ENCODE measurements at places on chromosomes 5 and 9.

DNA sequence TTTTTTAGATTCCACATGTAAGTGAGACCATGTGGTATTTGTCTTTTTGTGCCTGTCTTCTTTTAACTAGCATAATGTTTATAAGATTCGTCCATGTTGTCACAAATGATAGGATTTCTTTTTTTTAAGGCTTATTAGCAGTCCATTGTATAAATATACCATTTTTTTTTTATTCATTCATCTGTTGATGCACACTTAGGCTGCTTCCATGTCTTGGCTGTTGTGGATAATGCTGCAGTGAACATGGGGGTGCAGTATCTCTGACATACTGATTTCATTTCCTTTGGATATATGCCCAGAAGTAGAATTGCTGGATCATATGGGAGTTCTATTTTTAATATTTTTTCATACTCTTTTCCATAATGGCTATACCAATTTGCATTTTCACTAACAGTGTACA is 48.7 kb downstream of the KIAA1958 start:
- DNase-seq: peak; percentile 61

DNA sequence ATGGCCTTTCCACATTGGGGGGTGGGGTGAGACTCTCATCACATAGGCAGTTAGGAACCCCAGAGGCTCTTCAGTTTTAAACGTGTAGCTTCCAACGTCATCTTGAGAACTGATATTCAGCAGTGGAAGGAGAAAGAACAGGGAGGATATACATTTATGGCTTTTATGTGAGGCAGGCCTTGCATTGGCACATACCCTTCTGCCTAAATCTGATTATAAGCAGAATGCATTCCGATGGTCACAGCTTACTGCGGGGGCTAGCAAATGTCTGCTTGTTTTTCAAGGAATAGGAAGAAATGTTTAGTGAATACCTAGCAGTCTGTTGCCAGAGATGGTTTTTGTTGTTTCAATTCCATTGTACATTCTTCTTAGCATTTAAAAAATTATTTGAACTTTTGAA is 98.9 kb upstream of the DHFR start:
- DNase-seq: no peak

- DNase-seq: peak; percentile 33
These were observed 272.0 kb downstream of the ARHGAP26 start for GRCh38 chr5:143041972-143042770.

GRCh38 chr5:103041071-103041676 is 78.8 kb downstream of the GIN1 start:
- DNase-seq: peak; percentile 82

- DNase-seq: peak; percentile 55
These were observed 246.5 kb downstream of the PTPRD start for GRCh38 chr9:10366171-10366779.

- DNase-seq: peak; percentile 61
These were observed 15.1 kb upstream of the LCP2 start for GRCh38 chr5:170312666-170313065.

DNA sequence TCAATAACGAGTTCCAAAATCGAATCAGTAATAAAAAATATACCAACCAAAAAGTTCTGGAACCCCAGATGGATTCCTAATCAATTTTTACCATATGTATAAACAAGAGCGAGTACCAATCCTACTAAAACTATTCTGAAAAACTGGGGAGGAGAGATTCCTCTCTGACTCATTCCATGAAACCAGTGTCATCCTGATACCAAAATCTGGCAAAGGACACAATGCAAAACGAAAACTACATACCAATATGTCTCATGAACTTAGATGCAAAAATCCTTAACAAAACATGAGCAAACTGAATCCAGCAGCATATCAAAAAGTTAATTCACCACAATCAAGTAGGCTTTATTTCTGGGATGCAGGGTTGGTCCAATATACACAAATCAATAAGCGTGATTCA is 30.5 kb upstream of the MACIR start:
- peak; percentile 30 for DNase-seq

- DNase-seq: no peak
These were observed 138.4 kb upstream of the SLC28A3 start for GRCh38 chr9:84478996-84479395.

GRCh38 chr5:4929092-4929655 is 211.0 kb upstream of the ADAMTS16 start:
- DNase-seq: no peak

- DNase-seq: no peak
These were observed 391.6 kb upstream of the CHD1 start for GRCh38 chr5:99320436-99320835.

DNA sequence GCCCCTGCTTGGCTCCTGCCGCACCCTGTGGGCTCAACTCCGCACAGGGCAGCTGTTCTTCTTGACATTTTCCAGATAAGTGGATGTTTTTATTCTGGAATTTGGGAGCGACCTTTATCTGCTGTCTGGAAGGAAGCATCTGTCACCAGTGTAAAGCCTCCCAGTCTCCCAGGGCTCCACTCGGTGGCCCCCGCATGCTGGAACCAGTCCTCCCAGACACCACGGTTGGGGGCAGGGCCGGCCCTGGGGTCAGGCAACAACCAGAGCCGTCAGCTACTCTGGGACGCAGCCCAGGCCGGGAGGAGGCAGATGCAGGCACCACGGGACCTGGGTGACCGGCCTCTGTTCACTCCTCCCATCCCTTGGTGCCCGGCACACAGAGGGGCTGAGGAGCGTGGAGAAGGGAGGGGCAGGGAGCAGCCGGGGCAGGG is 92.8 kb upstream of the ADAMTS2 start:
- peak; percentile 13 for DNase-seq

GRCh38 chr9:37370968-37371563 is 51.4 kb upstream of the GRHPR start:
- DNase-seq: no peak

GRCh38 chr9:101119206-101119819 is 90.8 kb downstream of the PLPPR1 start:
- DNase-seq: peak; percentile 18

DNA sequence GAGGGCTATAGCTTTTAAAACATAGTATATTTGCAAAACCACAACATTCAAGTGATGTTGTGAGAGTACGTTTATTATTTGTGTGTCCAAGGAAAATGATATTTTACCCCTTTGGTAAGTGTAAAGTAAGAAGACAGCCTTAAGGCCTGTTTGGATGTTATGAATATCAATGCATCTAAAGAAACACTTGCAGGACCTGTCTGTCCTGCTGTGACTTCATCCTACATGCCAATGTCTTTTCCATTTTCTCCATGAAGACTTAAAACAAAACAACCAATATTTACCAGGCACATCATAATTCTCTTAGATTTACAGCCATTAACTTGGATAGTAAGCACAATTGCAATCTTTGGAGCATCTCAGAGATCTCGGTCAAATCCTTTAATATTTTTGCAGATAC is 29.0 kb downstream of the PRLR start:
- DNase-seq: no peak

GRCh38 chr5:14783691-14784090 is 87.9 kb downstream of the ANKH start:
- DNase-seq: no peak

Data from fibroblast of pulmonary artery (primary cell).